GM23248 (cell line): ENCODE measurements at places on chromosomes 11 and 22. TPM values are rescaled to one million over a fixed set of nuclear protein-coding genes. Genes with fewer than 3 reads are reported as not detected.

GRCh38 chr11:36105743-36106581, 162.1 kb downstream of the LDLRAD3 start:
- no peak for DNase-seq

GRCh38 chr22:19693981-19694670, 20.2 kb upstream of the SEPTIN5 start:
- no peak for DNase-seq

GRCh38 chr11:64661146-64661545, 61.9 kb downstream of the NRXN2 start:
- DNase-seq = peak; percentile 86

DNA sequence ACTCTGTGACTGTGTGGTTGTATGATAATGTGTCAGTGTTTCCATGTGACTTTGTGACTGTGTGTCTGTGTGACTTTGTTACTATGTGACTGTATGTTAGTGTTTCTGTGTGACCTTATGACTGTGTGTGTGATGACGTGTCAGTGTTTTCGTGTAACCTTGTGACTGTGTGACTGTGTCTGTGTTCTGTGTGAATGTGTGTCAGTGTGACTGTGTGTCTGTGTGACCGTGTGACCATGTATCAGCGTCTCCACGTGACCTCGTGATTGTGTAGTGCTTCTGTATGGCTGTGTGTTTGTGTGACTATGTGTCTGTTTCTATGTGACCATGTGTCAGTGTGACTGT, 9.5 kb upstream of the PKNOX2 start:
- no peak for DNase-seq

DNA sequence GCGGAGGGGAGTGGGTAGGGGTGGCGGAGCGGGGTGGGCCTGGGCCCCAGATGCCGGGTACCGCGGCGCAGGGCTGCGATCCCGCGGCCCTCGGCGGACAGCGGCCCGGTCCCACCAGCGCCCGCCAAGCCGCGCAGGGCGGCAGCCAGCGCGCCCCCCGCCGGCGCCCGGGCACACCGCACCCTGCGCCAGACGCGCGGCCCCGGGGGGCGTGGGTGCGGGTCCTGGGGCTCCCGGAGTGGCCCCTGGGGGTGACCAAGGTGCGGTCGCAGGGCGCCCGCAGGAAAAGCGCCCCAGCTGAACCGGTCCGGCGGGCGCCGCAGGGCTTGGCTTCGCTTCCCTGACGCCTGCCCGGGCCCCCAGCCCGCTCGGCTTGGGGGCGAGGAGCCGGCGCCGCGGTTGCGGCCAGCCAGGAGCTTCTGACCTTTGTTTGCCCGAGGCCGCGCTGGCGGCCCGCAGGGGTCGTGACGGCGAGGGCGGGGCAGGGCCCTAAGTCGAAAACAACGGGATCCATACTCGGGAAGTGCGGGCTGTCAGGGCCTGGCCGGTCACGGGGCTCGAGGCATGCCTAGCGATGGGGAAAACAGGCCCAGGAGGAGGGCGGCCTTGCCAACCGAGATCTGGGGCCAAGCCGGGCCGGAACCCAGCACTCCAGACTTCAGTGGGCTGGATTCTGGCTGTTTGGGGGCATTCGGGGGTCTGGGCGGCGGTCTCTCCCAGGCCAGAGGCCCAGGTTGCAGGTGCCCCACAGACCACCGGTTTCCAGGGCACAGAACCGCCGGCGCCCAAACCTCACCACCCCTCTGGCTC, 581 bp upstream of the AP5B1 start:
- peak; percentile 48 for DNase-seq

DNA sequence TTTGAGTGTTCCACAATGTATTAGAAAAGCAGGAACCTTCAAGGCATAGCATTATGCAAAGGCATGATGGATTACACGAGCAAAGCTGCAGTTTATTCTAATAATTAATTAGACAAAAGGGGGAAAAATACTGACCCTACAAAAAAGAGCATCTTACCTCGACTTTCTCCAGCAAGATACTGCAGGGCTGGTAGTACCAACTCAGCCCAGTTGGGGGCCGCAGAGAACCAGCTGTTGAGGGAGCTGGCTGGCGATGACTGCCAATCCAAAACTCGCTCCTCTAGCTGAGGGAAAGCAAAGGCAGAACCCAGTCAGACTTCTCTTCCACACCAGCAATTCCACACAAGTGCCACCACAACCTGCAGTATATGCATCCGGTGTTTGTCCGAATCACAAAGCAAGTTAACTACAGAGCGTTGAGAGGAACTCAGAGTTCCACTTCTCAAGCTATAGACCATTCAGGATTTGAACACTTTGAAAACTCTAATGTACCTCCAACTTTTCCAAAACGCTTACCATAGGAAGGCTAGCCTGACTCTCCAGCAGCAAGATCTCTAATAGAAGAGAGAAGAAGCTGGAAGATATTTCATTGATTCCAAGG, 13.7 kb downstream of the NFRKB start:
- peak; percentile 56 for DNase-seq

- DNase-seq = no peak
Observed at GRCh38 chr11:3119141-3119821, 45.8 kb downstream of the OSBPL5 start.

DNA sequence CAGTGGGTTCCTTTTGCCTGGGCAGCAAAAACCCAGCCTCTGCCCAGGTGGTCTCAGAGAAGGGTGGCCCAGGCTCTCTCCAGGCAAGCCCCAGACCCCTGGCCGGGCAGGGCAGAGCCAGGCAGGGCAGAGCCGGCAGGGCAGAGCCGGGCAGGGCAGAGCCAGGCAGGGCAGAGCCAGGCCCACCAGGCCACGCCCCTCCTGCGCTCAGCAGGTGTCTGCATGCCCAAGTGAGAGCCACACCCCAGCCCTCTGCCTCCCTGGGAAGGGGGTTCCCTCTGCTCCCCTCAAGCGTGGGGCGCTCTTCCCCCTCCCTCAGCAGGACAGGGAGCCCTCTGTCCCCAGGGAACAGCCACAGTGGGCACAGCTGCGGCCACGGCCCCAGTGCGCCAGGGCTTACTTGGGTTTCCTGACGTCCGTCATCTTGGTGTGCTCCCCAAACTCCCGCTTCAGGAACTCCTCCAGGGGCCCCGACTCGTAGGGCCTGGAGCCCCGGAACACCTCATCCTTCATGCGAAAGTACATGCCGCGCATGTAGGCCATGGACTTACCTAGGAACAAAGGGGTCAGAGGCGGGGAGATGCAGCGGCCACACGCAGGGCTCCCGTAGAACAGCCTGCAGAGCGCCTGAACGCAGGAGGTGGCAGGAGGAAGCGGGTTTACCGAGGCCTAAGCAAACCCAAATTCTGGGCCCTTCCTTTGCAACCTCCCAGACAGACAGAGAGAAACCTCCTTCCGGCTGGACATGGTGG, 10.1 kb upstream of the BAIAP2L2 start:
- no peak for DNase-seq

- DNase-seq = no peak
Observed at GRCh38 chr22:38034884-38035529, 22.2 kb upstream of the PICK1 start.

The DEFB131B gene
- total RNA-seq = not detected in 2 replicates

The SMDT1 gene
- total RNA-seq = 3.5 and 4.7 TPM in 2 replicates

The SLC37A2 gene
- 2.6 and 5.2 TPM in 2 replicates for total RNA-seq

The MPST gene
- 68.2 and 72.0 TPM in 2 replicates for total RNA-seq
